ENCODE measurements at places on chromosomes 5 and 9. TPM values are rescaled to one million over a fixed set of nuclear protein-coding genes. Genes with fewer than 3 reads are reported as not detected.

The ABO gene
- not detected for total RNA-seq

The ZNF879 gene
- 0.60 TPM for total RNA-seq

The ABL1 gene
- total RNA-seq, result 47.6 TPM

The PHF24 gene
- total RNA-seq, result 0.21 TPM

The ECSCR gene
- total RNA-seq, result not detected

The IL3 gene
- not detected for total RNA-seq

The UBE2B gene
- total RNA-seq, result 57.5 TPM

The NPM1 gene
- total RNA-seq, result 3,645 TPM

The FBN2 gene
- total RNA-seq, result 17.3 TPM

The PCDHGA11 gene
- 0.06 TPM for total RNA-seq

Data from A549 treated with RU486 at 1 μM for 4 hours (cell line).